Esophagus squamous epithelium (tissue), 5 donors: ENCODE measurements at places on chromosomes 5 and 9.

DNA sequence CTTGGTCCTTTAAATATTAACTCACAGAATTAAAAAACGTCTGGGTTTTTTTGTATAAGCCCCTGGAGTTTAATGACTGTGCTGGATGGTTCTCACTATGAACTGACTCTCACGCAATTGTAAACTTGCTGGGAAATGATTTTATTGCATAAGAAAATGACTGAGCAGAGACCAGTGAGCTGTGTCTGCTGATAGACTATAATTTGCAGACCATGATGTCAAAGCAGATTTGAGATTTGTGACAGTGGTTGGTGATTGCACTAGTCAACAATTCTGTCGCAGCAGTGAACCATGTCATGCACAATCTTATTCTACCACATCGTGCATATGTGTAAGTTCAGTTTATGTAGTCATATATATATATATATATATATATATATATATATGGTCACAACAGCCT lies 85.7 kb upstream of the C9orf72 start:
- no peak for DNase-seq

GRCh38 chr9:28135549-28135948 lies 562.3 kb upstream of the C9orf72 start:
- DNase-seq, result no peak

DNA sequence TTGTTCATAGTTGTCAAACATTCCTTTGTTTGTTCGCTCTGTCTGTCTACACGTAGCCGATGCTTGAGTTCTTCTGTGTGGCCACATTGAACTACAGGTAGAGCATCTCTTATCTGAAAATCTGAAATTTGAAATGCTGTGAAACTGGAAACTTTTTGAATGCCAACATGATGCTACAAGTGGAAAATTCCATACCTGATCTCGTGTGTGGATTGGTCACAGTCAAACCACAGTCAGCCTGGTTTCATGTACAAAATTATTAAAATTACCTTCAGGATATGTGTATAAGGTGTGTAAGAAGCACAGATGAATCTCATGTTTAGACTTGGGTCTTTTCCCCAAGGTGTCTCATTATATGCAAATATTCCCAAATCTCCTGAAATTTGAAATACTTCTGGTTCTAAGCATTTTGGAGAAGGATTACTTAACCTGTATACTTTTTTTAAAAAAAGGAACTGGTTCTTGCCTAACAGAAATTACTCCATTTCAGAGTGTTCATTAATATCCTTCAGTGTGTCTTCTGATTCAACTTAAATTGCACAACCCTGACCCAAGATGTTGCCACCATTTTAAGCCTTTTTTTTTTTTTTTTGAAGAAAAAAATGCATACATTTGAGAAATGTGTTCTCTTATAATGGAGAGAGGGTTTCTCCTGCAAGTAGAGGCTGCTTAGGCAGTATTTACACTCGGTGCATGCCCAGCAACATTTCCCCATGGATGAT lies 254.3 kb downstream of the MAST4 start:
- DNase-seq, result no peak

GRCh38 chr5:150613991-150614660 lies 26.3 kb upstream of the SYNPO start:
- DNase-seq, result no peak

GRCh38 chr9:126471084-126471624 lies 142.6 kb upstream of the LMX1B start:
- peak; percentile 19 for DNase-seq

- DNase-seq, result no peak
Observed at GRCh38 chr9:123345567-123345955, 10.4 kb upstream of the CRB2 start.
